ENCODE measurements at places on chromosomes 6 and 20.

- ATAC-seq, result no peak
Measured at GRCh38 chr6:54074109-54074508, 37.1 kb upstream of the MLIP start.

DNA sequence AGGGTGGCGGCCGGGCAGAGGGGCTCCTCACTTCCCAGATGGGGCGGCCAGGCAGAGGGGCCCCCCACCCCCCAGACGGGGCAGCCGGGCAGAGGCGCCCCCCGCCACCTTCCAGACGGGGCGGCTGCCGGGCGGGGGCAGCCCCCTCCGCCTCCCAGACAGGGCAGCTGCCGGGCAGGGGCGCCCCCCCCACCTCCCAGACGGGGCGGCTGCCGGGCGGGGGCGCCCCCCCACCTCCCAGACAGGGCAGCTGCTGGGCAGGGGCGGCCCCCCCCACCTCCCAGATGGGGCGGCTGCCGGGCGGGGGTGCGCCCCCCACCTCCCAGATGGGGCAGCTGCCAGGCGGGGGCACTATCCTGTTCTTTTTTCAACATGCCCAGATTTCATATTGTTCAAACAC lies 78.2 kb upstream of the DST start:
- ATAC-seq, result no peak

DNA sequence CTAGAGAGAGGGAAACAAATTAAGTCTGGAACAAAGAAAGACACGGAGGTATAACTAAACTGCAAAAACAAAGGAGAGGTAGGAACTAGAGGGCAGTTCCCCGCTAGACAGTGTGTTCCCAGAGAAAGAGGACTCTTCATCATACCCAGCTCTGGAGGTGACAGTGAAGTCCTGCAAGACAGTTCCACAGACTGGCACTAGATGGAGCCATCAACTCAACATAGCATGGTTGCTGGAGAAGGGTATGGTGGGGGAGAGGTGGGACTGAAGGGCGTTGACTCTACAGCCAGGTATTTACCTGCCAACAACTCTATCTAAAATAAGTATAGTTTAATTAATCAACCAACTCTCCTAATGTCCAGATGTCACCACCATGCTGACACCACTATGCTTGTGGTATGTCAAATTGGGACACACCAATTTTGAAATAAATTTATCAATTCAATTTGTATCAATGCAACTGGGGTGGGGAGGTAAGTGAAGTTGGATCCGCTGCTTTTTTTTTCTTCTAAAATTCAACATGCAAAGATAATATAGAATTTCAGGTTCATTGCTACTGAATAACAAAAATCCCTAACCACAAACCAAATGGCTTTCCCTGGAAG lies 9.7 kb downstream of the BACH2 start:
- no peak for ATAC-seq

- ATAC-seq, result no peak
Measured at GRCh38 chr6:147586044-147586443, 77.6 kb downstream of the SAMD5 start.

GRCh38 chr6:70241031-70241430 lies 61.9 kb downstream of the COL9A1 start:
- no peak for ATAC-seq

All from activated CD4-positive, CD25-positive, alpha-beta regulatory T cell treated with anti-CD3 and anti-CD28 coated beads, Interleukin-2, amount 50 U/mL, for 24 hours (primary cell).